ENCODE measurements at places on chromosomes 16 and 17. TPM values are rescaled to one million over a fixed set of nuclear protein-coding genes. Genes with fewer than 3 reads are reported as not detected.
A peak's percentile ranks its signal among the peaks of the same experiment; 100 is the strongest.

GRCh38 chr17:41705271-41705991 is 6.7 kb upstream of the GAST start:
- DNase-seq: no peak

GRCh38 chr17:12667299-12667958 is 1.7 kb downstream of the MYOCD start:
- peak; percentile 50 for DNase-seq

DNA sequence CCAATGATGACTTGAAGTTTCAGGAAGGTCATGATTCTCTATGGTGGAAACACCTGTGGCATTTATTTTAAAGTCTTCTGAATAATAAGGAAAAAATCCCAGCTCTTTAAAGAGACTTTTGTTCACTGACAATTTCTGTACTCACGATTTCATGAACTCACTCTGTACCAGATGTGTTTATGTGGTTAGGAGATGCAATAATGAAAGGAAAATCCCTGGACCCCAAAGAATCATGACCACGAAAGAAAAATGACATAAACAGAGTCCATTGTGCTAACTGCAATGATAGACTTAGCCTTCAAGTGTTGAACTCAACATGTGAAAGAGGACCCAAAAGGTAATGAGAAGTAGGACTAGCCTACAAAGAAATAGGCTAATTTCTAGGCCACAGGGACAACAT is 947.5 kb downstream of the CDH11 start:
- peak; percentile 42 for DNase-seq

DNA sequence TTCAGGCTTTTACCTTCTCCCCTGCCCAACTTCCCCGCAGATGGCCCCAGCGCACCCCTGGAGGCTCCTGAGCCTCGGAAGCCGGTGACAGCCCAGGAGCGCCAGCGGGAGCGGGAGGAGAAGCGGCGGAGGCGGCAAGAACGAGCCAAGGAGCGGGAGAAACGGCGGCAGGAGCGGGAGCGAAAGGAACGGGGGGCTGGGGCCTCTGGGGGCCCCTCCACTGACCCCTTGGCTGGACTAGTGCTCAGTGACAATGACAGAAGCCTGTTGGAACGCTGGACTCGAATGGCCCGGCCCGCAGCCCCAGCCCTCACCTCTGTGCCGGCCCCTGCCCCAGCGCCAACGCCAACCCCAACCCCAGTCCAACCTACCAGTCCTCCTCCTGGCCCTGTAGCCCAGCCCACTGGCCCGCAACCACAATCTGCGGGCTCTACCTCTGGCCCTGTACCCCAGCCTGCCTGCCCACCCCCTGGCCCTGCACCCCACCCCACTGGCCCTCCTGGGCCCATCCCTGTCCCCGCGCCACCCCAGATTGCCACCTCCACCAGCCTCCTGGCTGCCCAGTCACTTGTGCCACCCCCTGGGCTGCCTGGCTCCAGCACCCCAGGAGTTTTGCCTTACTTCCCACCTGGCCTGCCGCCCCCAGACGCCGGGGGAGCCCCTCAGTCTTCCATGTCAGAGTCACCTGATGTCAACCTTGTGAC is 3.6 kb downstream of the MAPK7 start:
- no peak for DNase-seq

The KRT33A gene
- not detected for total RNA-seq

The SLFN14 gene
- not detected for total RNA-seq

The NLRP1 gene
- 9.3 TPM for total RNA-seq
